Right ventricle myocardium superior (tissue), 1 donor: ENCODE measurements at places on chromosomes 12 and 14. TPM values are rescaled to one million over a fixed set of nuclear protein-coding genes. Genes with fewer than 3 reads are reported as not detected.
A peak's percentile ranks its signal among the peaks of the same experiment; 100 is the strongest.

Gene DIO3
- 0.16 TPM for total RNA-seq

Gene MANSC4
- total RNA-seq: not detected

Gene DAD1
- total RNA-seq: 124 TPM

Gene CCDC177
- total RNA-seq: not detected

Gene ASCL1
- total RNA-seq: not detected

Gene SIX1
- total RNA-seq: not detected

GRCh38 chr14:77615361-77616132 lies 890 bp downstream of the SPTLC2 start:
- no peak for DNase-seq

- no peak for DNase-seq
These were observed 25.1 kb downstream of the GTSF1 start for GRCh38 chr12:54448344-54448743.

DNA sequence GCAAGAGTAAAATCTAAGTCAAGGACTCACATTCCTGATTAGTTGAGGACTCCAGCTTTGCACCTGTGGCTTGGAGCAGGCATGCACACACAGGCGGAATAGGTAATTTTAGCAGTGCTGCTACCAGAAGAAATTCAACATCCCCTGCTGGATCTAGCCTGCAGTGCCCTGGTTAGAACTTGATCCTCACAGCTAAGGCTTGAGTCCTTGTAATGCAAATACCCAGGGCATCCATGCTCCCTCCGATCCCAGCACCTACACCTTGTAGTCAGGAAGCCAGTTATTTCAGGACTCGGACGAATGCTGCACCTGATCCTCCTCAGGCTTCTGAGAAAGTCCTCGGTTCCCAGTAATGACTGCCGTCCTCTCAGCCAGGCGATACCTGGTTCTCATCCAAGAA lies 309.0 kb upstream of the AMIGO2 start:
- DNase-seq: no peak

- no peak for DNase-seq
These were observed 182.8 kb downstream of the SLC5A8 start for GRCh38 chr12:101027200-101027599.

GRCh38 chr12:50110762-50111351 lies 1.2 kb upstream of the COX14 start:
- peak; percentile 87 for DNase-seq

DNA sequence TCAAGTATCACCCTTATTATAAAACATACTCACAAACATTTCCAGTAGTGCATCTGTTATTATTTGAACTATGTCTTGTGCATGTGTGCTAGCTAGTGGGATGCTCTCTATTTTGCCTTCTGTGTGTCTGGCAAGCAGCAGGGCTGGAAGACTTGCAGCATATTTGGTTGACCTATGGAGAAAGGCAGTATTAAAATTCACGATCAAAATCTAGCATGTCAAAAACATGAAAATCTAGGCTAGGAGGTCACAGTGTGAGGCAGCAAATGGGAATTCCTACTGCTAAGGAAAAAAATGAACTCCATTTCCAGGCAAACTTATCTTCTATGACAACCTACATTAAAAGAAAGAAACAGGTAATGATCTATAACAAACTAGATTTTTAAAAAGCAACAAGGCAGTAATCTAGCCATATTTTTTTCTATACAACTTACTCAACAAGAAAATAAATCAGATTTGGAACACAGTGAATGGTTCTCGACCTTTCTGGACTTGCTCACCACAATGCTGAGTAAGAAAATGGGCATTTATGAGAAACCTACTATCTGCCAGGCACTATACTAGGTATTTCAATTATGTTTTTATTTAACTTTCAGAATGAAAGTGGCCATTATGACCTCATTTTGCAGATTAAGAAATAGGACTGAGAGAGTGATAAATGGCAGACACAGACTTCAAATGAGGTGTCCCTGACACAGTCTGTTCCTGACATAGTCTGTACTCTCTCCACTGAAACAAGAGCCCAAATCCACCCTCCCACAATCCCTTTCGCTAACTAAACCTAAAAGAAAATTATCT lies 96.8 kb downstream of the TXNDC16 start:
- no peak for DNase-seq

DNA sequence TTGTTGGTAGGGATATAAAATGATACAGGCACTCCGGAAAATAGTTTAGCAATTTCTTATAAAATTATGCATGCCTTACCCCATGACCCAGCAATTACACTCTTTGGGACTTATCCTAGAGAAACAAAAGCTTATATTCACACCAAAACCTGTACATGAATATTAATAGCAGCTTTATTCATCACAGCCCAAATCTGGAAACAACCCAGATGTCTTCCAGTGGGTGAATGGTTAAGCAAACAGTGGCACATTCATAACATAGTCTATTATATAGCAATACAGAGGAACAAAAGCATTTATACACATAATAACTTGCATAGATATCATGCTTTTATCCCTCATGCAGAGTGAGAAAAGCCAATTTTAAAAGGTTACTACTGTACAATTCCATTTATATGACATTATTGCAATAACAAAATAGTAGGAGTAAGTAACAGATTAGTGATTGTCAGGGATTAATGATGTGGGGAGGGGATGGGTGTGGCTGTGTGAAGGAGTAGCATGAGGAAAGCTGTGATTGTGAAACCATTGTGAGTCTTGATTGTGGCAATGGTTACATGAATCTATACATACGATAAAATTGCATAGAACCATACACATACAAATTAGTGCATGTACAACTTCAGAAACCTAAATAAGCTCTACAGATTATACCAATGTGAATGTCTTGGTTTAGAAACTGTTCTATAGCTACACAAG lies 363.1 kb upstream of the OR4E1 start:
- no peak for DNase-seq

- DNase-seq: no peak
These were observed 259.0 kb upstream of the G2E3 start for GRCh38 chr14:30299915-30300314.

DNA sequence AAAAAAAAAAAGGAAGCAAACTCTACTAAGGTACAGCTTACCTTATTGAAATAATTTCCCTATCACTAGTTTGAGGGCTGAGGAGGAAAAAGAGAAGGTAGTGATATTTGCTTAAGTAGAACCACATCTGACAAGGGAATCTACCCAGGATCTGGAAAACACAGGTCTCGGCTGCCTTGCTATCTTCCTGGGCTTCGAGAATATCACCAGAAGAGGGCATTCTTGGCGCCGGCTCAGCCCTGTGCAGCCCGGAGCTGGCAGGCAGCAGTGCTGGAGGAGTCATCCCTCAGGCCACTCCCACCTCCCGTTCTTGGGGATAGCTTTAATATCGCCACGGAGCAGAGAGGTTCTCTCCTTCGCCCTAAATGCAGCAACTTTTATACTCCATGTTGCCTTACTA lies 1181.2 kb downstream of the VRK1 start:
- DNase-seq: peak; percentile 86

DNA sequence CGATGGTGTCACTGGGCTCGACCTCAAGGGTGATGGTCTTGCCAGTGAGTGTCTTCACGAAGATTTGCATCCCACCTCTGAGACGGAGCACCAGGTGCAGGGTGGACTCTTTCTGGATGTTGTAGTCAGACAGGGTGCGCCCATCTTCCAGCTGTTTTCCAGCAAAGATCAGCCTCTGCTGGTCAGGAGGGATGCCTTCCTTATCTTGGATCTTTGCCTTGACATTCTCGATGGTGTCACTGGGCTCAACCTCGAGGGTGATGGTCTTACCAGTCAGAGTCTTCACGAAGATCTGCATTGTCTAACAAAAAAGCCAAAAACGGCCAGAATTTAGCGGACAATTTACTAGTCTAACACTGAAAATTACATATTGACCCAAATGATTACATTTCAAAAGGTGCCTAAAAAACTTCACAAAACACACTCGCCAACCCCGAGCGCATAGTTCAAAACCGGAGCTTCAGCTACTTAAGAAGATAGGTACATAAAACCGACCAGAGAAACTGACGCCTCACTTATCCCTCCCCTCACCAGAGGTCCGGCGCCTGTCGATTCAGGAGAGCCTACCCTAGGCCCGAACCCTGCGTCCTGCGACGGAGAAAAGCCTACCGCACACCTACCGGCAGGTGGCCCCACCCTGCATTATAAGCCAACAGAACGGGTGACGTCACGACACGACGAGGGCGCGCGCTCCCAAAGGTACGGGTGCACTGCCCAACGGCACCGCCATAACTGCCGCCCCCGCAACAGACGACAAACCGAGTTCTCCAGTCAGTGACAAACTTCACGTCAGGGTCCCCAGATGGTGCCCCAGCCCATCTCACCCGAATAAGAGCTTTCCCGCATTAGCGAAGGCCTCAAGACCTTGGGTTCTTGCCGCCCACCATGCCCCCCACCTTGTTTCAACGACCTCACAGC lies 717 bp downstream of the UBC start:
- DNase-seq: peak; percentile 92

GRCh38 chr12:3507361-3507760 lies 16.4 kb downstream of the PRMT8 start:
- DNase-seq: no peak

DNA sequence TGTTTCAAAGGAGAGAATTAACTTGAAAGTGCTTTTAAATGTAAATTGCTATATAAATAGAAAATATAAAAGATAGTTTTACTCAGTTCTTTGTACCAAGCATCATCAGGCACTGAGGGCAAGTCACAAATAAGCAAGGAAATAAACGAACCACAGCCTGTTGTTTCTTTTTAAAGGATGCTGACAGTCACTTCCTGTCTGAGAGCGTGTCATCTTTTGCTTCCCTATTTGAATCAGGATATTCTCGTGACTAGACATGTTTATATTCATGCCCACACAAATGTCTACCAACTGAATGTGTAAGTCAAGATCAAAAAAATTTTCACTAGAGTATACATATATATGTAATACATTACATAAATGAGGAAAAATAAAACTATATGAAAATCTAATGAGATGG lies 31.4 kb upstream of the SLC2A13 start:
- no peak for DNase-seq

- no peak for DNase-seq
These were observed 886.1 kb downstream of the BCL11B start for GRCh38 chr14:98385851-98386250.

DNA sequence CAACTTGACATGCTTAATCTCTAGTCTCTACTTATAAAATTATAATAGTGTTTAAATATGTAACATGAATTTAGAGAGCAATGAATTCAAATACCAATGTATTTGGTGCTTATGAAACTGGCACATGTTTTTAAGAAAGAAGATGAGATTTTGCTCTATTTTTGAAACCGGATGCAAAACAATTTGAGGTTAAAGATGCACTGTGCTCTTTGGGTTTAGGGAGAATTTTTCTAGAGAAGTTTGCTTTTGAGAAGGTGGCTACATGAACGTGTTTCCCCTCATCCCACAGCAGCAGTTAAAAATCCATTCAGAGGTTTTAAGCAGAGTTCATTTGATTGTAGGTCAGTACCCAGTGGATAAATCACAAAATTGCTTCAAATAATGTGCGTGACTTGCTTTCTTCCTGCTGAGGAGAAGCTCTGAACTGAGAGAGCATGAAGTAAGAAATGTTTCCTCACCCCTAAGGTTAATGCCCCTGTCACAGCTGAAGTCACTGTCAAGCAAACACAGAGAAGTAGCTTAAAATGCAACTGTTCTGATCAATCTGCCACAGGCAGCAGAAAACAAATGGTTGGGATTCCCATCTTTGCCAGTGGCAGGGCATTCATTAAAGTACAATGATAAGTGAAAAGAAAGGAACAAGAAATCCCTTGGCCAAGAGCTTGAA lies 241.9 kb upstream of the SYT1 start:
- no peak for DNase-seq

- no peak for DNase-seq
These were observed 13.1 kb upstream of the CIPC start for GRCh38 chr14:77084985-77085384.

DNA sequence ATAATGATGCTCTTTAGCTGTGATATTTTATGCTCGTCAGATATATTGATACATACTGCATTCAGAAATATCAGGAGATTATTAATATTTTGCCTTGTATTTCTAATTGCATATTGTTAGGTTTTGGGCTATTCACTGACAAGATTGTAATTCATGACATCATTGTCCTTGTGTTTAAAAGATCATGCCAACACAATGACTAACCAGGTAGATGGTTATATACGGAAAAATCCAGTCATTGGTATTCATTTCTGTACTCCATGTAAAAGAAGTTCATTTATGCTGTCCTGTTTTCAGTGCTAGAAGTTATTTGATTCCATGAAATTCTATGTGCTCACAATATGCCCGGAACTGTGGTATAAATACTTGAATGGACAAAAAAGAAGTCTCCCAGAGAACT lies 107.5 kb downstream of the KITLG start:
- DNase-seq: no peak

DNA sequence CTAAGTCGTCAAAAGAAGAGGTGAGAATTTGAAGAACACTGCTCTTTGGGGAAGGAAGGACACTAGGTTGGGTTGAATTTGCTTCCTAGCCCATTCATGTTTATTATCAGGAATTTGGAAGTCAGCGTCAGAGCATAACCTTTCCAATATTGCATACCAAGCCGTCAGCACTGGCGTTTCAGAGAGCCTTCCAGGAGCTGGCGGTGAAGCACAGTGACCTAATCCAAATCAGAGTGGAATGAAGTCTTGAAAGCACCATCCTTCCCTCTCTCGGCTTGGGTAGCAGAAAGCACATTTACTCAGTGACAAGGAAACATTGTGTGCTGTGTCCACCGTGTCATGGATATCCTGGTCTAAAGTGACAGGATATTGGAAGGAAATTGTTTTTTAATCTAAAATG lies 240.3 kb upstream of the PELI2 start:
- peak; percentile 49 for DNase-seq

GRCh38 chr12:48388938-48389337 lies 38.2 kb upstream of the ZNF641 start:
- no peak for DNase-seq

DNA sequence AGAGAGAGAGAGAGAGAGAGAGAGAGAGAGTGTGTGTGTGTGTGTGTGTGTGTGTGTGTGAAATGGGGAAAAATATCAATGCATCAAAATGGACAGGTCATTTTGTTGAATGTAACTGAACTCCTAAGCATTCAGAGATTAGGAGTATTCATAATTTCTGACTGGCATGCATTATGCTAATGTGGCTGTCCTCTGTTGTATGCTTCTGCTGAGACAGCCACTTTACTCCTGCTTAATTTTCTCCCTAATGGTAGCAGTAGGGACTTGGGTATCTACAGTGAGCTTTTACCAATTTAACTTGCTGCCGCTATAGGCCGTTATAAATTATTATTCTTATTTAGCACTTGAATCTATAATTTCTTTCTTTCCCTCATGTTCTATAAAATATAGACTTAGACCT lies 924.8 kb downstream of the NRXN3 start:
- DNase-seq: no peak

- no peak for DNase-seq
These were observed 22.5 kb upstream of the C14orf132 start for GRCh38 chr14:96016501-96017160.
